Frontal cortex (tissue), 4 donors: ENCODE measurements at places on chromosomes 2 and 18. TPM values are rescaled to one million over a fixed set of nuclear protein-coding genes. Genes with fewer than 3 reads are reported as not detected.

Gene DLX1
- total RNA-seq, result 21.6 TPM

Gene SF3B6
- 125 TPM for total RNA-seq

Gene CTDSP1
- 7.7 TPM for total RNA-seq

Gene SP9
- 7.7 TPM for total RNA-seq

Gene TMEM87B
- total RNA-seq, result 12.6 TPM

Gene ELOA2
- total RNA-seq, result not detected

Gene C2orf92
- 3.3 TPM for total RNA-seq

Gene C2orf66
- total RNA-seq, result not detected

Gene TGOLN2
- total RNA-seq, result 30.6 TPM

Gene CAPN14
- 0.82 TPM for total RNA-seq

Gene GALNT3
- 3.7 TPM for total RNA-seq

Gene ZCCHC2
- total RNA-seq, result 13.5 TPM

Gene GORASP2
- 21.6 TPM for total RNA-seq

Gene KDM3A
- total RNA-seq, result 19.6 TPM

Gene PLEK
- total RNA-seq, result 1.6 TPM

Gene SERPINB3
- not detected for total RNA-seq

Gene GCA
- 17.9 TPM for total RNA-seq

Gene NDUFV2
- total RNA-seq, result 85.2 TPM

Gene IFIH1
- total RNA-seq, result 2.0 TPM

Gene PROM2
- 0.82 TPM for total RNA-seq

Gene OR6B2
- not detected for total RNA-seq

Gene SP5
- 0.82 TPM for total RNA-seq

Gene MRPL44
- 106 TPM for total RNA-seq

Gene CAPN13
- total RNA-seq, result not detected

Gene SPP2
- total RNA-seq, result not detected

Gene IL36RN
- total RNA-seq, result not detected

Gene CNRIP1
- total RNA-seq, result 73.8 TPM

Gene C18orf32
- total RNA-seq, result 65.2 TPM

Gene SERPINB11
- total RNA-seq, result not detected

Gene COBLL1
- total RNA-seq, result 3.3 TPM

Gene EGR4
- not detected for total RNA-seq

Gene DTNB
- 18.3 TPM for total RNA-seq

Gene NEUROD1
- total RNA-seq, result 4.9 TPM

Gene MAL
- total RNA-seq, result not detected

Gene ASIC4
- 2.9 TPM for total RNA-seq

Gene CCDC178
- 2.9 TPM for total RNA-seq

Gene TFCP2L1
- under 0.01 TPM for total RNA-seq

Gene DPP4
- total RNA-seq, result 8.6 TPM

Gene ZBTB7C
- 1.6 TPM for total RNA-seq

Gene ARHGAP15
- 19.2 TPM for total RNA-seq

Gene ABCG5
- total RNA-seq, result not detected

Gene MC5R
- total RNA-seq, result 2.9 TPM
